ENCODE measurements at places on chromosomes 3 and 15.

GRCh38 chr3:109059264-109059663 is 58.7 kb downstream of the MORC1 start:
- DNase-seq, result no peak

DNA sequence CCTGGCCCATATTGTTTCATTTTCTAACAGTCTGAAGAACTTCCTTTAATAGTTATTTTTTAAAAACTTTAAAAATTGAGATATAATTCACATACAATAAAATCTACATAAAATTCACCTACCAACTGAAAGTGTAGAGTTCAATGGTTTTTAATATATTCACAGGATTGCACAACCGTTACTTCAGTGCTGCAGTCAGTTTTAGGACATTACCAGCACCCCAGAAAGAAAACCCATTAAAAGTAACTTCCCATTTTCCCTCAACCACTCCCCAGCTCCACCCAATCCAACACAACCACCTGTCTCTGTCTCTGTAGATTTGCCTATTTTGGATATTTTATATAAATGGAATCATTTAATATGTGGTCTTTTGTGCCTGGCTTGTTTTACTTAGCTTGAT is 29.6 kb downstream of the MGA start:
- DNase-seq, result no peak

DNA sequence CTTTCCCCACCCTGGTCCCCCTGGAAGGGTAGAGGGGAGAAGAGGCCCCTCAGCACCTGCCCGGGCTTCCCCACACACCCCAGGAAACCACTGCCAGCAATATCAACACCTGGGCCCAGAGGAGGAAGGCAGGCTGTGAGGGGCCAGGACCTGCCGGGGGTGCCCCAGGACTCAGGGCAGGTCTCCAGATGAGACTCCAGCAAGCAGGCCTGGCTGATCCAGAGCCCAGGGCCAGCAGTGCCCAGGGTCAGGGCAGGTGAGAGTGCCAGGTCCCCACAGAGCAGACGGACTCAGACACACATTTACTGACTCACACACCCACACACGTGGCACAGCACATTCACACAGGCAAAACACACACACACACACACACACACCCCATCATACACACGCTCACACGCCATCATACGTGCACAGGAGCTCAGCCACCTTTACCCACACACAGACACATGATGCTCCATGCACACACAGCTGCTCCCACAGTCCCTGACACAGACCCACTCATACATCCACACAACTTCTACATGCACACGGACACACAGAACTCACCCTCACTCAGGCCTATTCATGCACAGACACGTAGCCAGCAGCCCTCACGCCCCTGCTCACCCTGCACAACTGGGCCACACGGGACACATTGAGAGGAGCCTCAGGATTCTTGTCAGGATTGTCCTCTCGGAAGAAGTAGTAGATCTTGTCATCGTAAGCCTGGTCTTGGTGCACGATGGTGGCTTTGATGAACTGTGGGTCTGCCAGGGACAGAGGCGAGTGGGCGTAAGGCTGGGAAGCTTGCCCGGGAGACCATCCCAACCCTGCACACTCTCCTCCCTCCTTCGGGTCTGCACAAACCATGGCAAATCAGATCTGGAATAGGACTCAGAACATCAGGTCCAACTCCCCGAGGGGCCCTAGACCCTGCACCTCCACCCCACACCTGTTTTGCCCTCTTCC is 17.5 kb downstream of the SEMA7A start:
- DNase-seq, result no peak

GRCh38 chr3:38644662-38645053 is 4.8 kb downstream of the SCN5A start:
- no peak for DNase-seq

GRCh38 chr15:67021455-67021854 is 43.9 kb upstream of the SMAD3 start:
- DNase-seq, result no peak

- no peak for DNase-seq
Measured at GRCh38 chr3:96706509-96706908, 107.9 kb upstream of the EPHA6 start.

DNA sequence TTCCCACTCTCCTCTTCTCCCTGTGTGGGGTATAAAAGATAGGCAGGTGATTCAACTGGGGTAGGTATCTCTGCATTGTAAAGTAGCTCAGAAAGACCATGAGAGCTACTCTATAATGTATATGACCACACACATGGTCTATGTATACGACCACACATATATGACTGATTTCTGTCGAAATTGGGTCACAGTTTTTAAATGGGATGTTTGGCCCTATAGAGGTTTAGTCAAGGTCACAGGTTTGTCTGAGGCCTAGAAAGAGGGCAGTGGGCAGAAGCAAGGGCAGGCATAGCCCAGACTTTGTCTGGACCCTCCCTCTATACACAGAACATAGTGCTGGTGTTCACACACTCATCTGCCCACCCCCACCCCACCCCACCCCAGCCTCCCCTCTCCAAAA is 4.4 kb downstream of the LAMP3 start:
- no peak for DNase-seq

DNA sequence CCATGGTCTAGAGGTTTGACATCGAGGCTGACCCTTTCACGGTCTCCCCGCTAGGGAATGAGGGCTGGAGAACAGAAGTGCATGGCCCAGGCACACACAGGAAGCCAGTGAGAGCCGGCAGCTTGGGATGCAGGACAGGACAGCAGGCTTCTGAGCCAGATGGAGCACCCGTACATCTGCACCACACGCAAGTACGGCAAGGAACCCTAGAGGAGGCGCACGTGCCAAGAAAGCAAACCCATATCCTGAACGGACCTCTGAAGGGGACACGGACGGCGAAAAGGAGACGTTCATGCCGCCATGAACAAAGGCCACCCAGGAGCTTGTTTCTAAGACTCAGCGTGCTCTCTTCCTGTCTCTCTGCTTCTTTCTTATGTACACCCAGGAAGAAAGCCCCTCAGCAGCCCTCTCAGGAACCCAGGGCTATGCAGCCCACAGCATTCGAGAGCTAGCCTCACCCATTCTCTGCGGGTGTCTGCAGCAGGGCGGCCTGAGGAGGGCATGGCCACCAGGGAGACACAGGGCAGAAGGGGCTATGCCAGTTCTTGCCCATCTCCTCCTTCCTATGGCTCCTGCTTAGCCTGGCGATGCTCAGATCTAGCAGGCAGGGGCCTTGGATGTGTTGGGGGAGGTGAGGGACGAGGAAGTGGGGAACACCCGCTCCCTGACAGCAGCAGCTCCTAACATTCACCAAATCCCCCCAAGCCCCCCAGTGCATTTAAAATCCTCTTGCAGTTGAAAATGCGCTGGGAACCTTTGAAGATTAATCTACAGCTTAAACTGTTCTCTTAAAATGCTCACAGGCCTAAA is 81.3 kb downstream of the PCSK6 start:
- no peak for DNase-seq

GRCh38 chr3:129026728-129027543 is 25.8 kb downstream of the EFCC1 start:
- DNase-seq, result no peak

DNA sequence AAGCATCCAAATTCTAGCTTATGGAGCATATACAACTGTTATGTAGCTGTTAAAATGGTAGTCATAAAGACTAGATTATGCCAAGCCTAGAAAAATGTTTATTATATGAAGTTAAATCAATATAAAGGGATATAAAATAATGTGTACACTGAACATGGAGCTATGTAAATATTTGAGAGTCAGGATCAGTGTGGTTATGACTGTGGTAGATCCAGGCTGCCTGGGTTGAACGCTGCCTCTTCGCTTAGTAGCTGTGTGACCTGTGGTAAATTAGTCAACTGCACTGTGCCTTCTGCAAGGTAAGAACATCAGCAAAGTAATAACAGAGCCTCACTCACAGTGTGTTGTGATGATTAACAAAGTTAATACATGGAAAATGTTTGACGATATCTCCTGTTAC is 212.2 kb downstream of the RBMS3 start:
- no peak for DNase-seq

DNA sequence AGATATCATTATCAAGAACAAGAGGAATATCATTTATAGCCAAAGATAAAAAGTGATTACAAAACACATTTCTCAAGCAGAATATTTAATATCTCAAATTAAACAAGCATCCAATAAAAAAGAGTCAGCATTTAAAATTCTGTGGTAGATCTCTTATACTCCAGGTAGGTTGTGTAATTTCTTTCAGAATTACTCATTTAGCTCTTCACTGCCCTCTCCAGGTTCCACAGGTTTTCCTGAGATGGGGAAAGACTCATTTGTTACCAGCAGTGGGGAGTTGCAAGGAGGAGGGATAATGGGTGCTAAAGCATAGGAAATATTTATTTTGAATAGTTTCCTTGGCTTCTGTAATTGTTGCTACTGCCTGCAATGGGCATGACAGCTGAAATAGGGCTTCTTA is 83.1 kb upstream of the RASGRP1 start:
- peak; percentile 28 for DNase-seq

DNA sequence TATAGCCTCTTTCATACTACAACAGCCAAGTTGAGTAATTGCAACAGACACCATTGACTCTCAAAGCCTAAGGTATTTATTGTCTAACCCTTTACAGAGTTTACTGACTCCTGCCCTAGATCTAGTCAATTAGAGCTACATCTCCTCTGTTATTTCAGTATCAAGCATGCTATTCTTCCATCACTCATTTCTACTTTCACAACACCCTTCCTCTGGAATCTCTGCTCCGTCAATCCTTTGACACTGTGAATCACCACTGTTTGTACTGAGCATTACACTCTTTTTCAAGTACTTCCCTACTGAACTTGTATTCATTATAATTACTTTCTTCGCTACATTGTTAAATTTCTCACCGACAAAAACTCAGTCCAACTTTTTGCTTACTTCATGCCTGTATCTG is 121.8 kb downstream of the ZNF609 start:
- no peak for DNase-seq

GRCh38 chr3:55408193-55408826 is 78.8 kb downstream of the WNT5A start:
- DNase-seq, result no peak

- DNase-seq, result no peak
Measured at GRCh38 chr15:84659904-84660781, 2.1 kb upstream of the NMB start.

DNA sequence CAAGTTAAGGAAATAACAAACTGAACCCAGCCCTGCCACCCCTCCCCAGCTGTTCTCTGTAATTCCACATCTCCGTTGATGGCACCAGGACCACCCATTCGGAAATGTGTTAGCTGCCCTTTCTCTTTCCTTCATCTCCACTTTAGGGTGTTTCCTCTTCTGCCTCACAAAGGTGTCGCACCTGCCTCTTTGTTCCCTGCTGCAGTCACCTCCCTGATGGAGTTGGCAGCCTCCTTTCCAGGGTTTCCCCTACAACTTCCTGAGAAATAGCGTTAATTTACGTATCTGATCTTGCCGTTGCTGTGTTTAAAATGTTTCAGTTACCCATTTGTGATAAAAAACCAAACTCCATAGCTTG is 57.3 kb downstream of the GPR171 start:
- DNase-seq, result no peak

DNA sequence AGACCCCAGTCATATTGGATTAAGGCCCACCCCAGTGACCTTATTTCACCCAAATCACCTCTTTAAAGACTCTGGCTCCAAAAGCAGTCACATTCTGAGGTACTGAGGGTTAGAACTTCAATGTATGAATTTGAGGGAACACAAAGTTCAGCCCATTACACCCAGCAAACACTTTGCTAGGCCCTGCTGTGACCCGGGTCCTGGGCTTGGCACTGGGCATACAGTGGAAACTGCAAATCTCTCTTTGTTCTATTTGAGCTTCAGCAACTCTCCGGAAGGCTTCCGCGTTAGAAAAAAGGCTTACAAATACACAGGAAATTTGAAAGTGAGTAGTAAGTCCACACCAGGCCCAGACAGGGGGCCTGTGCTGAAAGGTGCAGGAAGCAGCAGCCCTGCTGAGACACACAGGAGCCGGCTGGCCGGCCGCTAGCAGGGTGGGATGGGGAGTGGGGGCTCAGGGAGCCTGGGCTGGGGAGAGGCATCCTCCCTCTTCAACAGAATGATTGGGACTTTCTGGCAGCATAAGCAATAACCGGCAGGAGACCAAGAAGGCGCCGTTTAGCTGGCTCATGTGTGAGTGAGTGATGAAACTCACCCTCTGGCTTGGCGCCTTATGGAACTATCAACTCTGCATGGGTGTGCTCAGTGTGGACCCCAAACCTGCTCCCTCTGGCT is 13.0 kb downstream of the LIPC start:
- DNase-seq, result no peak

GRCh38 chr3:55755516-55756205 is 268.6 kb upstream of the WNT5A start:
- DNase-seq, result no peak

- DNase-seq, result no peak
Measured at GRCh38 chr15:66935688-66936087, 129.7 kb upstream of the SMAD3 start.

DNA sequence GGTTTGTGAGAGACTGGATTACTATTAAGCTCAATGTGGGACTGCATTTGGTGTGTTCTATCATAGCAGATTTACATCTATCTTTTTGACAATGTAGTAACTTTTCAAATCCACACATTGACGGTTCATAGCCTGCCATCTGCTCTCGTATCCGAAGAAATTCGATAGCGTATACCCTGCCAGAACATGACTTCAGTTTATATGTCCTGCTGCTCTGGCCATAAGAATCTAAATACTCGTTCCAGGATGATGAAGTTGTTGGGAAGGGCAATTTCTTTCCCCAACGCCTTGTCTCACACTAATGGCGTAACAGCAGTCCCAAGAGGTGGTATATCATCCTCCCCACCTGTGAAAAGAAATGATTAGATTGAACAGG is 180.0 kb downstream of the LSAMP start:
- DNase-seq, result no peak

- DNase-seq, result no peak
Measured at GRCh38 chr3:194673761-194674160, 1.8 kb upstream of the LSG1 start.

- DNase-seq, result no peak
Measured at GRCh38 chr3:126488185-126488584, 12.5 kb upstream of the ZXDC start.

DNA sequence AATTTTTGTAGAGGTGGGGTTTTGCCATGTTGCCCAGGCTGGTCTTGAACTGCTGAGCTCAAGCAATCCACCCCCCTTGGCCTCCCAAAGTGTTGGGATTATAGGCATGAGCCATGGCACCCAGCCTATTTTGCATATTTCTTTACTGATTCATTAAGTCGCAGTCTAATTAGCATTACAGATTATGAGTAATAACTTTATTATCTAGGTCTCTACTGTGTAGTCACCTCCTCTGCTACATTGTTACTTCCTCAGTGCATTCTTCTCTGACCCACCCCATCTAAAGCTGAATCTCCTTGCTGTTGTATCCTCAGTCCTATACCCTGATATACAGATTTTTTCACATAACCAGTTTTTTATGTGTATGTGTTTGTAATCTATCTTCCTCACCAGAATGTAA is 61.7 kb downstream of the TFDP2 start:
- no peak for DNase-seq

- no peak for DNase-seq
Measured at GRCh38 chr15:25051399-25052154, 96.8 kb downstream of the SNRPN start.

GRCh38 chr3:111112913-111113312 is 41.3 kb downstream of the NECTIN3 start:
- DNase-seq, result no peak

Measured in NCI-H1694 (cell line).